ENCODE measurements at places on chromosomes 12 and 14.

DNA sequence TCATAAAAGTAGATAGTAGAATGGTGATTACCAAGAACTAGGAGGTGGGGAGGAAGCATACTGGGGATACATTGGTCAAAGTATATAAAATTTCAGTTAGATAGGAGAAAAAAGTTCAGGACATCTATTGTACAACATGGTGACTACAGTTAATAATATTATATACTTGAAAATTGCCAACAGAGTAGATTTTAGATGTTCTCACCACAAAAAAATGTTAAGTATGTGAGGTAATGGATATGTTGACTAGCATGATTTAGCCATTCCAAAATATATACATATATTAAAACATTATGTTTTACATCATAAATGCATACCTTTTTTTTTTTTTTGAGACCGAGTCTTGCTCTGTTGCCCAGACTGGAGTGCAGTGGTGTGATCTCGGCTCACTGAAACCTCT lies 31.0 kb downstream of the TMEM116 start:
- DNase-seq: no peak

DNA sequence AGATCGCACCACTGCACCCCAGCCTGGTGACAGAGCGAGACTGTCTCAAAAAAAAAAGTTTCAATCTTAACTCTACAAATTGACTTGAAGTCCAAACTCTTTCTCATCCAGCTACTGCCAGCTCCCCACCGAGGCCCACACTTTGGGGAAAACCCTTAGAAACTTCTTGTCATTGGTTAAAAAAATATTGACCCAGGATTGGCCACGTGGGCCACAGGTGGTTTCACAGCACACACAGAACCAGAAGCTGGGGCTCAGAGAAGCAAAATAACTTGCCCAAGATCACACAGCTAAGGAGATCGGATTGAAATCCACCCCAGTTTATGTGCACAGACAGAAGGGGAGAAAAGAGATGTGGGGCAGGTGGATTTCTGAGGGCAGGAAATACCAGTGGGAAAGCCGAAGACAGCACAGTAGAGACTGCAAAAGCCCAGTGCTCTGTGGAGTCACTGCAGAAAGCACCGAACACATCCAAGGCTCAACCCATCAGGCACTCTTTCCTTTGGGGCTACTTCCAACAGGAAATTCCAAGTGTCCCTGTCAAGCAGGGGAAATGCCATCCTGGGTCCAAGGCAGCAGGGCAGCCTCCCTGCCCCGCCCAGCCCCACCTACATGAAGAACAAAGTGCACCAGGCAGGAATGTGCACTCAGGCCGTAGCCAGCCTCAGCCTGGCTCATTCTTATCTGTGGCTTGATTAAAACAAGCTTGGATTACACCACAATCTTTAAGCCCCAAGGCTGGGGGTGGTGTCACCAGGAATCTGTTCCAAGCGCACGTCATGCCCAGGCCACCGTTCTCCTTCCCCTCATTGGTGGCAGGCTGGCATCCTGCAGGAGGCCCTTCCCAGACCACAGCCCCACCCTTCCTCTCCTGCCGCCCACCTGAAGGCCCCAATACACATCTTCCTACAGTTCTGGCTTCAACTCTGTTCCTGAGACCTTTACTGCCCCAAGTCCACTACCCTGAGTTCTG lies 72.5 kb downstream of the ITPK1 start:
- DNase-seq: peak; percentile 80

GRCh38 chr14:56514663-56515371 lies 64.8 kb upstream of the TMEM260 start:
- DNase-seq: peak; percentile 37

DNA sequence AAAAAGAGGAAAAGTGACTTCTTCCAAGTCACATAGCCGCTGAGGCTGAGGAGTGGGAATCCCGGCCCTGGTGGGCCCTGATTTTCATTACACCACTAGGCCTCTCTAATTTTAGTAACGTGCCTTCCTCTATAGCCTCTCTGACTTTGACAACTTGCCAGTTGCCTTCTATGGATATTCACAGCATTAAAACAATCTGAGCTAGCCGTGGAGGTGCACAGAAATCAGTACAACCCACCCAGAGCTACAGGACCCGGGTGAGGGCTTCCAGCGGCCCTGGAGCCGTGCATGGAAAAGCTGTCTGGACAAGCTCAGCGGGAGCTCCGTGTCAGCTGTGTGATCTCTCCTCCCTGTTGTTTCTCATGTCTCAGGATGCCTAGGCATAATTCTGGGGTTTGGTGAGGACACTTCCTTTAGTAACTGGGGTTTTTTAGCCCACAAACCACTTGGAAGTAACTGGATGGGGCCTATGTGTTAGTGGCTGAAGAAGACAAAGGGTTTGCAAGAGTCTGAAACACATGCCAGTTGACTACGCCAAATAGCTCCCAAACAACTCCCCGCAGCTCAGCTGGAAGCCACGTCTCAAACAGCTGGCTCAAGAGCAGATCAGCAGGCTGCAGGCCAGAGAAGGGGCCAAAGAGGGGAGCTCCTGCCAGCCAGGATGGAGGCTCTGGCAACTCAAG lies 53.0 kb downstream of the SSH1 start:
- DNase-seq: peak; percentile 94

DNA sequence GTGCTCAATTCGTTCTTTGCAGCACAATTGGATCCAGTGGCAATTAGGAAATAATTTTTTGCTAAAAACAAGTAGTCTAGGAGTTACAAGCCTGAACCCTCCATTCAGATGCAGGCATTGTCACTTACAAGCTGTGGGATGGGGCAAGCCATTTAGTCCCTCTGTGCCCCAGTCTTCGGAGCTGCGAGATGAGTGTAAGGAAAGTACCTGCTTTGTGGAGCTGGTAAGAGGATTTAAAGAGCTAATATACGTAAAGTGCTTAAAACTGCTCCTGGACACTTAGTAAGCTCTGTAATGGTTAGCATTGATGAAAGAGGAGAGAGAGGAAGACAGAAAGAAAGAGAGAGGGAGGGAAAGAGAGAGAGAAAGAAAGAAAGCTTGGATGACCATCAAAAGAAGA lies 112.5 kb downstream of the LGMN start:
- no peak for DNase-seq

- no peak for DNase-seq
These were observed 28.2 kb upstream of the TMEM179 start for GRCh38 chr14:104632781-104633180.

- DNase-seq: peak; percentile 18
These were observed 775.7 kb downstream of the SLC6A15 start for GRCh38 chr12:84136862-84137367.

GRCh38 chr12:51460519-51460918 lies 35.9 kb downstream of the SLC4A8 start:
- no peak for DNase-seq

DNA sequence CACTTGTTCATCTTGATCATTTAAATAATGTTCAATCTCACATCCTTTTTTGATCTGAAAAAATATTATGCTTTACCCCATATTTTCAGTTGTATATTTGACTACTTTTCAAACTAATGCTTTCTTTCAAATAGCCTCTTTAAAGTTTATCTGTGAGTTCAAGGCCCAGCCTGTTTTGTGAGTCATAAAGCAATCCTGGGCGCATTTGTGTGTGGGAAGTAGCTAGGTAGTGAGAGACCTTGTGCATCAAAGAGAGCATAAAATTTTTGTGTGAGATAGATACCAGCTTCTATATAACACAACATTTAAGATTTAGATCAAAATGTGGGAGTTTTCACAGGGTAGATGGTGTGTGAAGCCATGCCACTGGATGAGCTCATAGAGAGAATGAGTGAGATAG lies 405.6 kb downstream of the NAV3 start:
- no peak for DNase-seq

DNA sequence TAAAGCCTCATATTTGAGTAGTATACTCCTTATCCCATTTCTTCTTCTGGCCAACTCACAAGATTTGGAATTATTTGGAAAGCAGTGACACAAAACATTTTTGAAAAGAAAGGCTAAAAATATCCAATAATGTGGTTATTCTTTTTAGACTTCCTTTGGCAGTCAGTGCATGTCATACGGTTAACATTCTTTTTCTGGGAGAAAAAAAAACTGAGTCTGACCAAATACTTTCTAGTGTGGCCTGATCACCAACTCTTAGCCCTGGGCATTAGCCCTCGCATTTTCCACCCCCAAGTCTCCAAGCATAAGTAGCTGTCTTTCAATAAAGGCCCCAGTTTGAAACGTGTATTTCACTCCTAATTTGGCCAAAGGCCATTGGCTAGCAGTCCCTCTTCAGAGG lies 5.9 kb downstream of the RASSF3 start:
- no peak for DNase-seq

DNA sequence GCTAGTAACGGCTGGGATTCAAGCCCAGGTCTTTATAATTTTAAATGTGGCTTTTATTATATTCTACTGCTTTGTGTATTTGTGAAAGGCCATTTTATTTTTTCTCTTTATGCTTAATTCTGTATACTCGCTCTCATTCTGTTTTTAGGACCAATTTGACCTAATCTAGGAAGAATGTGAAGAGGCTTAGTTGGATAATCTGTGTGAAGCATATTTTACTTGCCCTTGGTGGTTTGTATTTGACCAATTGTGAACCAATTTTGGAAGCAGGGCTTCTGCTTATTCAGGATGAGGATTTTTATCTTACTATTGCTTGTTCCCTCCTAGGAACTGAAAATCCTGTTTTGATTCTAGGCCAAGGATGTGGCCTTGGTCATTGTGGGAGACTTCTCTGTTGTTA lies 113.1 kb downstream of the TTC6 start:
- DNase-seq: peak; percentile 39

DNA sequence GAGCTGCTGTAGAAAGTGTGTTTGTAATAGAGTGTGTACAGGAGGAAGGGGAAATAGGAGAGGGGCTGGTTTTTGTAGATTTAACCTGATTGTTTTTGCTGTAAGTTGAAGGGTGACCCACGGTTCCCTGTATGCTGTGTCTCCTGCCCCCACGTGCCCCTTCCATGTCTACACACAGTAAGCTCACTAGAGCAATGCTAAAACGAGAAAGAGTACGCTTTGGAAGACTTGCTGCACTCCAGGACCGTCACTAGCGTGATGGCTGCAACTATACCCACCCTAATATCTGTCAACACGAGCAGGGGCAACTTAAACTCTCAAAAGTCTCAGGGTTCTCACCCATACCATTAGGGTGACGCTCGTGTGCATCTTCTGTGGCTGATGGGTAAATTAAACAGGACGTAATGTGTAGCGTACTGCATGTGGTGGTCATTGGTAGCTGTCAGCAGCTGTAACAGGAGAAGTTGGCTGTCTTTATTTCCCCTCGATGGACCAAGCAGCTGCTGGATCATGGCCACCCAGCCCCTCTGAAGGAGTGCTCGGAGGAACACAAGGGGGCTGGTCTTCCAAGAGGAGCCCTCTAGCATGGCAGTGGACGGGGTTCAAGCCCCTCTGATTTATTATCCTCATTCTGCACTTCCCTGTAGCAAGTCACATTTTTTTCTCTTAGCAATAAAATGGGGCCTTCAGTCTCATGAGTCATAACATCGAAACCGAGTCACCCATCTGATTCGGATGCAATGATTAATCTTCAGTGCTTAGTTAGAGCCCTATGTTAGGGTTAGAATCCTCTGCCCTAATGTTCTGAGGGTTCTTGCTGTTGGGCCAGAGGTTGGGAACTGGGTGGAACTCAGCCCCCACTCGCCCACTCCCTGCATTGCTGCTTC lies 14.0 kb downstream of the CCND2 start:
- DNase-seq: no peak

DNA sequence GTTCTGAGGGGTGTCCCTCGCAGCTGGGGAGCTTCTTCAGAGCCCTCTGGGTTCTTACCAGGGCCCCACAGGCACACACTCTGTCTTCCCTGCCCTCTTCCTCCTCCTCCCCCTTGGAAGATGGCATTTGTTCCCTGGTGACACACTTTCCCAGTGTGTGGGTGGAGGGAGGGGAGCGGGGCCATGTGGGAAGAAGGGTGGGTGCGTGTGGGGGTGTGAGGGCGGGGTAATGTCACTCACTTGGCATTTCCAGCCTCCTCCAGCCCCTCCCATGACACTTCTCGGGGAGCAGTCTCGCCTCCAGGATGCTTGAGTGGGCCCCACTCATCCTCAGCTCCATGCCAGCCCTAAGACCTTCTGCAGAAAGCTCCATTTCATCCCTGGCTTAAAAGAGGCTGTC lies 61.3 kb downstream of the ADCK1 start:
- DNase-seq: no peak

DNA sequence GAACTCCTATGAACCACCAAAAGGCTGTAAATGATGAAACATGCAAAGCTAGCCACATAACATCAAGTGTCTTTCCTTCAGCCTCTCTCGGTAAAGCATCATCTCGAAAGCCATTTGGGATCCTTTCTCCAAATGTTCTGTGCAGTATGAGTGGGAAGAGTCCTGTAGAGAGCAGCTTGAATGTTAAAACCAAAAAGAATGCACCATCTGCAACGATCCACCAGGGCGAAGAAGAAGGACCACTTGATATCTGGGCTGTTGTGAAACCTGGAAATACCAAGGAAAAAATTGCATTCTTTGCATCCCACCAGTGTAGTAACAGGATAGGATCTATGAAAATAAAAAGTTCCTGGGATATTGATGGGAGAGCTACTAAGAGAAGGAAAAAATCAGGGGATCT lies 61.2 kb downstream of the ATG14 start:
- DNase-seq: no peak

GRCh38 chr12:48004053-48004941 lies at the start of gene COL2A1:
Gene COL2A1, minus strand, starts transcription at chr12:48004476. Its CDS starts 155 bp downstream, at chr12:48004321.
- peak; percentile 26 for DNase-seq

GRCh38 chr12:105956662-105957457 lies 181.9 kb downstream of the NUAK1 start:
- no peak for DNase-seq

DNA sequence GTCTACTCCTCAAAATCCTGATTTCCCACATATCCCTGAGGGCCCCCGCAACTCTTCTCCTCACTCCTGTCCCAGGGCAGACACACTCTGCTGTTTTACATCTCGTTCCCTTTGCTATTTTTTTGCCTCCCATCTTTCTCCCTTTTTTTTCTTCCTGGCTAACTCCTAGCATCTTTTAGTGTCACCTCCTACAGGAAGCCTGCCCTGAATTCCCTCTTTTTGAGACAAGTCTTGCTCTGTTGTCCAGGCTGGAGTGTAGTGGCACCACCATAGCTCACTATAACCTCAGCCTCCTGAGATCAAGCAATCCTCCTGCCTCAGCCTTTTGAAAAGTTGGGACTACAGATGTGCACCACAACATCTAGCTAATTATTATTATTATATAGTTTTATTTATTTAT lies 13.3 kb downstream of the MORN3 start:
- DNase-seq: no peak

GRCh38 chr14:52111583-52111982 lies 42.7 kb upstream of the NID2 start:
- peak; percentile 85 for DNase-seq

DNA sequence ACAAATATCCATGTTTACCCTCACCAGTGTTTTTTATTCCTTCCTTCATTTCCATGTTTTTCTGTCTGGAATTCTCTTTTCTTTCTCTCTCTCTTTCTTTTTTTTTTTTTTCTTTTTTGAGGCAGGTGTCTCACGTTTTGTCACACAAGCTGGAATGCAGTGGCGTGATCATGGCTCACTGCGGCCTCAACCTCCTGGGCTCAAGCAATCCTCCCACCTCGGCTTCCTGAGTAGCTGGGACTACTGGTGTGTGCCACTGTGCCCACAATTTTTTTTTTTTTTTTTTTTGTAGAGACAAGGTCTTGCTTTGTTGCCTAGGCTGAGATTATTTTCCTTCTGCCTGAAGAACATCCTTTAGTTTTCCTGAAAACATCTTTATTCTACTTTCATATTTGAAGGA lies 15.0 kb upstream of the AMIGO2 start:
- DNase-seq: no peak

All from fibroblast of villous mesenchyme (primary cell).